ENCODE measurements at places on chromosomes 13 and 19. TPM values are rescaled to one million over a fixed set of nuclear protein-coding genes. Genes with fewer than 3 reads are reported as not detected.

The ZNF565 gene
- 3.6 TPM for total RNA-seq

The ZNF492 gene
- total RNA-seq, result 0.95 TPM

The CEACAM3 gene
- total RNA-seq, result not detected

The MIA gene
- not detected for total RNA-seq

The KCNJ14 gene
- total RNA-seq, result 0.29 TPM

The CBY2 gene
- not detected for total RNA-seq

The PRTN3 gene
- not detected for total RNA-seq

The RXFP2 gene
- total RNA-seq, result 0.61 TPM

Data from uterus (tissue), 4 donors.